Occipital lobe (tissue), 3 donors: ENCODE measurements at places on chromosomes 12 and 14. TPM values are rescaled to one million over a fixed set of nuclear protein-coding genes. Genes with fewer than 3 reads are reported as not detected.

Gene DBX2
- 1.6 TPM for total RNA-seq

Gene STAC3
- total RNA-seq, result 0.94 TPM

- DNase-seq, result no peak
These were observed 780 bp upstream of the SLC41A2 start for GRCh38 chr12:104958805-104959334.

Gene G2E3
- total RNA-seq, result 59.0 TPM

DNA sequence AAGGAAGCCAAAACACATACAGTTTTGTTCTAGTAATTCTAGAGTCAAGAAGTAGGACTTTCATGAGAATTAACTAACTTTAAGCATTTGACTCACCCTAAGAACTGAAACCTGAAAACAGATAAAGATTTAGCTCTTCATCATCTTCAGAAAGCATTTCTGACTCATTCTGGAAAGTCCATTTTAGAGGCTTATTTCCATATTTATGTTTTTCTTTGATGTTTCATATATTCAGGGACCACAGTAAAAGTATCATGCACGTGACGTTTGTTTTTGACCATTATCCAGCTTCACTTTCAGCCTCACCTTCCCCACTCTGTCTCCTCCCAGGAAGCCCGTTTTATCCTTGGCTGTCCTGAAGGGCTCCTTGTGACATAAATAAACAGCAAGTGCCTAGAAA, 79.2 kb downstream of the MDGA2 start:
- DNase-seq, result no peak

GRCh38 chr12:508795-509194, 49.1 kb downstream of the B4GALNT3 start:
- no peak for DNase-seq

DNA sequence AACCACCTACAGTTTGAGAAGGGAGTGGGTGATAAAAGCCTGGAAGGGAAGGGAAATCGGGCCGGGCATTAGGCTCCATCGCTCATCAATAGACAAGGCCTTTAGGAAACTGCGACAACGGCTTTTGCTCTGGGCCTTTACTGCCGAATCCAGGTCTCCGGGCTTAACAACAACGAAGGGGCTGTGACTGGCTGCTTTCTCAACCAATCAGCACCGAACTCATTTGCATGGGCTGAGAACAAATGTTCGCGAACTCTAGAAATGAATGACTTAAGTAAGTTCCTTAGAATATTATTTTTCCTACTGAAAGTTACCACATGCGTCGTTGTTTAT, 261 bp upstream of the RNU7-1 start:
- peak; percentile 83 for DNase-seq
